ENCODE measurements at places on chromosomes 1 and 21.

DNA sequence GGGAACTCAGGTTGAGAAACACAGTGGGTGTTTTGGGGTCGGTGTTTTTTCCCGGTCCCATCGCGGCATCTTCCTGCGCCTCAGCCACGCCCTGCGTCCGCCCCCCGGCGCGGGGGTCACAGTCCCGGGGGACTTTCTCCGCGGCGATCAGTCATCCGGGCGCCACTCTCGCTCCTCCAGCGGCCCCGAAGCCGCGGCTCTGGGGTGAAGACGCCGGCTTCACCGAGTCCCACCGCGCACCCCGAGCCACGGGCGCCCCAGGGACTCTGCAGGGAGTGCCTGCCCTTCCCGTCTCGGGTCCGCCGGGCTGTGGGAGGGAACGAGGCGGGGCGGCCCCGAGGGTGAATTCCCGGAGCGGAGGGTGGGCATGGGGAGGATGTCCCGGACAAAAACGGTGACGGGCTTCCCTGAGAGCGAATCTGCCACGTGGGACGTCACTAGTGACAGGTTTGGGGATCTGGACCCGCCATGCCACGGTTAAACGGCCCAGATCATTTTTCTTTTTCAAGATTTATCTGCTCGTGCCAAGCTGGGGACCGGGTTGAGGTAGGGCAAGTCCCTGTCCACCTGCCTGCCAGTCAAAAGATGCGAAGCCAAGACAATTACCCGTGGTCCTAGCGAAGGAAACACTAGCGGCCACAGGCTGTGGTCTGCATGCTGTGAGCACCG, 717 bp upstream of the BATF3 start:
- peak; percentile 61 for DNase-seq

DNA sequence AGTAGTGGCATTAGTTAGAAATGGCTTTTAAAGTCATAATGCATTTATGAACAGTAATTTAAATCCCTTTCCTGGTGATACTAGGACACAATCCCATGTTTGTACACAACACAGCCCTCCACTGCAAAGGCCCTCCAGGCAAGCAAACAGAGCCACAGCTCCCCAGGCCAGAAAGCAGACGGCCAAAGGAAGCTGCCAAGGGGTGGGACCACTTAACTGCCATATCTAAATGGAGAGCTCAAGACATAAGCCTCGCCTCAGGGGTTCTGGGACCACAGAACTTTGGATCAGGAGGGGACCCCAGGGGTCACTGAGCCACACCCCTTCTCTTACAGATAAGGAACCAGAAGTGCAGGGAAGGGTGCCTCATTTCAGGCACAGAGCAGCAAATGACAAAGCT, 189.7 kb downstream of the KCNH1 start:
- DNase-seq = no peak

- no peak for DNase-seq
These were observed 64.6 kb downstream of the KDM1A start for GRCh38 chr1:23083714-23084480.

- DNase-seq = no peak
These were observed 1.3 kb downstream of the GREM2 start for GRCh38 chr1:240610636-240611035.

- DNase-seq = no peak
These were observed 236.2 kb downstream of the NFIA start for GRCh38 chr1:61318319-61319125.

DNA sequence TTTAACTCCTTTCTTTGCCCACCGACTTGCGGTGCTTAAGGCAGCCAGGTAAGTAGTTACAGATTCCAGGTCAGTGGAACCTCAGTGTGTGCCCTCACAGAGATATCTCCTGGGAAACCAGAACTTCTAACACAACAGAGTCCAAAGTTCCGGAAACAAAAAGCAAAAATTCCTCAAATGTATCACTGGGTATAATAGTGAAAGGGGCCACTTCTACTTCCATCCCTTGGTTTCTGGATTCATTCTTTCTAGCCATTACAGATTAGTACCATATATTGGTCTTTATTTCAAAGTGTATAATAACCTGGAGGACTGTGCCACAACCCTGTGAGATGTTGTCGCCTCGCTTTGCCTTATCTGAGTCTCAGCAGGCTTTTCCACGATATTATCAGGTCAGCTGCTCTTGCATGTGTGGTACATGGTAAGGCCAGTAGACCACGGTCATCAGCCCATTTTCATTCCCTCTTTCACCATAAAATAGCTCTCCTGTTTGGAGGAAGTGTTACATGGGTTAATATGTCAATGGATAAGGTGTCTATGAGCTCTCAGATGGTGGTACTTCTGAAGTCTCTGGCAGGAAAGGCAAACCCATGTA, 14.9 kb upstream of the VASH2 start:
- DNase-seq = no peak

DNA sequence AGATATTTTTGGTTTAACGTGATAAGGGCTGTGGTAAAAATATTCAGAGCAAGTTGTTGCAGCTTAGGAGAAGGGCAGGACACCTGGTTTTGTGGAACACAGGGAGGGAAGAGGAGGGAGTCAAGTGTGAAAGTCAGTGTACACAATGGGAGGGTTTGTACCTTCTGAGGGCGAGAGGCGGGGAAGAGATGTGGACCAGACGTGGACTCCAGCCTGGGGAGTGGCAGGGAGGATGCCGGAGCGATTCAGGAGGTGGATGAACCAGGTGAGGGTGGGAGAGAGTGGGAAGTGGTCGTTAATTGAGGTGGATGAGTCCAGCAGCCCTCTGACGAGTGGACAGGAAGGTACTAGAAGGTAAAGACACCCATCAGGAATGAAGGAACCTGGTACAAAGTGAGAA, 52.2 kb upstream of the IRF2BP2 start:
- DNase-seq = no peak

DNA sequence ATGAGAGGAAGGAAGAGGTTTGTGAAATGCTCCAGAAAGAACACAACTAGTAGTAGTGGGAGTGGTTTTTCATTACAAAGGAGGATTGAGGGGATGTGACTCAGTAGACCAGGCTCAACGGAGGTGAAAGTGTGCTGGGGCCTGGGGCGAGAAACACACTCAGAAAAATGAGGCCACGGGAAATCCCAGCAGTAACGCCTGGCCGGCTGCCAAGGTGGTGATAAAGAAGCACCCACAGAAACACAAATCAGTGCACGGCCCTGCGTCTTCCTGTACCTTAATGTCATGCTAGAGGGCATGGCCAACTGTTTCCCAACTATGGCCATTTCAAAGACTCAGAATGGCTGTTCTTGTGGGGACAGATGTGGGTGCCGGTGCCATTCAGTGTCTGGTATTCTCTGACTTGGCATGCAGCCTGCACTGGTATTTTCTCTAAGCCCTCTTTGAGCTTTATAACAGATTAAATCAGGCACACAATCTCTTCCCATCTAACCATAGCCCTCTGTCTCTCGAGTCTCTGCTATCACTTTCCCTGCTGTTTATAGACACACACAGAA, 38.2 kb downstream of the URB2 start:
- peak; percentile 38 for DNase-seq

GRCh38 chr1:9196129-9197040, 38.2 kb upstream of the H6PD start:
- DNase-seq = peak; percentile 17

GRCh38 chr1:145997718-145998023, 1.3 kb upstream of the TXNIP start:
- no peak for DNase-seq

- no peak for DNase-seq
These were observed 157.7 kb downstream of the TRIM33 start for GRCh38 chr1:114353262-114353661.

DNA sequence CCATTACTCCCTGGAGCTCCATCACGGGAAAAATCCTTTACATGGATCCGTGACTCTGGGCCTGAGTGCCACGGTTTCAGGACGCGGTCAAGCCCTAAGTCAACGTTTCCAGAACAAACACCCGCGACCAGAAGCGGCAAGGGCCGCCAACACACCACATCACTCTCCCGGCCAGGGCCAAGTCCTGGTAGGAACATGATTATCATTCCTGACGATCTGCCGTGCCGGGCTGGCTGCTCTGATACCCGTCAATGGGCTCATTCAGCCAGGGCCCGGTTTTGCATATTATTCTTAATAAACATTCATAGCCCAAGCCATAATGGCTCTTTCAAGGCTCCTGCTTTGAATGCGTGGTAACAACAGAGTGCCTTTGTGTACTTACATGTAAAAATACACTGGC, 44.6 kb upstream of the SIM2 start:
- no peak for DNase-seq

DNA sequence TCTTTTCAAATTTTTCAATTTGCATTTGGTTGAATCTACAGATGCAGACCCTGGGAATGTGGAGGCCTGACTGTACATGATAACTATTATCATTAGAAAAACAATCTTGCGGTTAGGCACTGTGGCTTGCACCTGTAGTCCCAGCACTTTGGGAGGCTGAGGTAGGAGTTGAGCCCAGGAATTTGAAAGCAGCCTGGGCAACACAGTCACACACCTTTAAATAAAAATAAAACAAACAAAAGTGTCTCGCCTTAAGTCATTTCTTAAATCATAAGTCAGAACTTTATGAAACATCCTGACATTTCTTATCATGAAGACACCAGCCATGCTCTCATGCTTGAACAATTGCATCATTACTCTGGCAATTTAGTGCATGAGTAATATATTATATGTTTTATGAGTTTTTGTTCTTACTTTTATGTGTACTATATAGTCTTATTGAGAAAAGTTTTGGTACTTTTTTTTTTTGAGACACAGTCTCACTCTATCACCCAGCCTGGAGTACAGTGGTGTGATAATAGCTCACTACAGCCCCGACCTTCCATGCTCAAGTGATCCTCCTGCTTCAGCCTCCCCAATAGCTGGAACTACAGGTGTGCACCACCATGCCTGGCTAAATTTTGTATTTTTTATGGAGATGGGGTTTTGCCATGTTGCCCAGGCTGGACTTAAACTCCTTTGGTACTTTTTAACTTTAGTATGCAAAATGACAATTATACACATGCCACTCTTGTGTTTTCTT, 7.8 kb downstream of the TBX19 start:
- no peak for DNase-seq

DNA sequence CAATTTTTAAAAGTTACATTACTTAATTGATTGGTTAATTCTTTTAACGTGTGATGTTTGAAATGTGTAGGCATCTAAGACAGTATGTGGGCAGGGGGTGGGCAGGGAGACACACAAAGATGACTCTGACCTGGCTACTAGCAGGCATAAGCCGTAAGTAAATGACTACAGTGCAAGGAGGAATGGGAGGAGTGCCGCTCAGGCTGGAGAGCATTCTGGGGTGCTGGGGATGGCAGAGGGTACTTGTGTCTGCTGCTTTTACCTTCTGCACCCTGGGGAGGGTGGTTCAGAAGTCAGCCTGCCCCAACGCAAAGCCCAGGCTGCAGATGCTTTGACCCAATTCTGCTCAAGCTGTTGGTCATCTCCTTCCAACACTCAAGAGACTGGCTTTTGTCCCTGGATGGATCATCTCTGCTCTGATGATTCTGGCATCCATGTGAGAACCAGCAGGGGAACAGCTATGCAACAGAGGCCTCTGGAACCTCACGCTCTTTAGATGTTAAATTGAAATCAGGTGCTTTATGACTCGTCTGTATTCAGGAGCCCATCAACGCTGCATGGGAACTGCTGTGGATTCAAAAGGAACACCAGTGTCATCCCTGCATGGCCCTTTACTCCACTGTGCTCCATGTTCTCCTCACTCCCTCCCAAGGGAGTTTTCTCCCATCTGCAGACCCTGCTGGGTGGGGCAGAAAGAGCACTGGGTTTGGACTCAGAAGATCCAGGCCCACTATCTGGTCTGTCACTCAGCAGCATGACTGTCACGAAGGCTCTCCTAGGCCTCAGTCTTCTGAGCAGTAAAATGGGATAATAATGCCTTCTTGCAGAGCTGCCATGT, 78.8 kb downstream of the FAM78B start:
- DNase-seq = no peak

DNA sequence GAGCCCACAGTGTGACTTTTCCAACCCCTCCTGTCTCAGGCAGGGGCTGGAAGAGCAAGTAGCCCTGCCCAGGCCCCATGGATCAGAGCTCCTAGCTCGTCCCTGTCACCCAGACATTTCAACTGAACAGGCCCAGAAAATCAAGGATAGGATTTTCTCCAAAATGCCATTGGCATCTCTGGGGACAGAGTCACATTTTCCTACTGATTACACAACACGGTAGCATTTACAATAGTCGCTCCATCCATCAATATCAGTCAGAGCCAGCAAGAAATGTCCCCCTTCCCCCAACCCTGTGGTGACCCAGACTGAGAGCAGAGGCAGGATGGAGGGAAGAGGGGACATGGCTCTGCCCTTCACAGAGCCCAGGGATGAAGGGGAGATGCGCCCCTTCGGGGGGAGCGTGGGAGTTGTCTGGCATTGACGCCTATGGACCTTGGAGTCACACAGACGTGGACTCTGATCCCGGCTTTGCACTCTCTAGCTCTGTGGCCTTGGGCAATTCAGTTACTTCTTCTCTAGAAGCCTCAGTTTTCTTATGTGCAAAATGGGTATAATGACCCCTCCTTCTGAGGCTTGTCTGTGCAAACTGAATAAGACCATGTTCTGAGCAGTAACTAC, 275.6 kb downstream of the FOXD2 start:
- DNase-seq = no peak

DNA sequence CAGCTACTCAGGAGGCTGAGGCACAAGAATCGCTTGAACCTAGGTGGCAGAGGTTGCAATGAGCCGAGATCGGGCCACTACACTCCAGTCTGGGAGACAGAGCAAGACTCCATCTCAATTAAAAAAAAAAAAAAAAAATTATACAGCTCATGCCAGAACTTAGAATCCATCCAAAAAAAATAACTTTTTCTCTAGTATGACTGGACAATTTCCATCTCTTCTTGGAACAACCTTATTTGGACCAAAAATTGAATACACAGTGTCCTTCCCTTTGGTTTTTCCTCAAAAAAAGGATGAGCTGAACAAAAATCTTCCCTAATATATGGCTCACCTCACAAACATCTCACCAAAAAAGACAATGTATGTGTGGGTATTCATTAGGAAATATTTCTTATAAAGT, 73.7 kb downstream of the TOR3A start:
- no peak for DNase-seq

DNA sequence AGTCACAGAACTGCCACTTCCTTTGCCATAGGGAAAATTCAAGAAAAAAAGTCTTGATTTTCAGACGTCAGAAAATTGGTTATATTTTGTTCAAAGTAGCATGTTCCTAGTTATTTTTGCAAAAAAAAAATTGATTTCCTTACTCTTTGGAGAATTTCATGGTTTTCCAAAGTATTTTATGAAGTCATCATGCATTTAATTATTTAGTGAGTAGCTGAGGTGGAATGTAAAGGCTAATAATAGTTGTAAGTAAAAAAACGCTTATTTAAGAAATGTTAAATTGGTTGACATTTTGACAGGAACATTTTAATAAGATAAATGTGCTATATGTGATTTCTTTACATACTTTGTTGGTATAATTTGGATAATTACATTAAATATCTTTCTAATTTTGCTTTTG, 20.8 kb downstream of the TSEN15 start:
- DNase-seq = no peak

DNA sequence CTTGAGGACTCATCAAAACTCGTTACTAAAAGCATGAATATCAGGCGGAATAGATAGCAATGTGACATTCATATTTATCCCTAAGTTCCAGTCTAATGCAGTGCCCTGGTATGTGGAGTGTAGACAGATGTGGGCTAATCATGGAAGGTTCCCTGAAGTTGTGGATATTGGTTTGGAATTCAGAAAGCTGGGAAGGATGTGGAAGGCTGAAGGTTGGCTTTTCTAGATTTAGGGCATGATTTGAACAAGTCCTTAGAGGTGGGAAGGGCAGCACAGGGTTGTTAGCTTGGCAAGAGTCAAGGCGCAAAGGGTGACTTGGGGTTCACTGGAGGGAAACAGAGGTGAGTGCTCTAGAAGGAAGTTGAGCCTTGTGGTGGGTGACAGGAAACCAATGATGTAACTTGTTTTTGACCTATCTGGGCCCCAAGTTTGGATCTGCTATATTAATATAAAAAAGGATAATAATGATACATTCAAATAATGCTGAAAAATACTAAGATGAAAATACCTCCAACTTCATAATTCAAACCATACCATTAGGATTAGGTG, 21.9 kb downstream of the LGALS8 start:
- no peak for DNase-seq
